Calu3 (cell line): ENCODE measurements at places on chromosomes 3 and 15. TPM values are rescaled to one million over a fixed set of nuclear protein-coding genes. Genes with fewer than 3 reads are reported as not detected.

- DNase-seq: no peak
- H3K4me3 ChIP-seq: peak overlapping the region; percentile 74
- peaks cover 6% of the 10 kb centered on the region for H3K36me3 ChIP-seq
- no peaks in the 10 kb centered on the region for H3K27me3 ChIP-seq
- H3K4me1 ChIP-seq: no peaks in the 10 kb centered on the region
Measured at GRCh38 chr3:142027300-142027699, 122.0 kb downstream of the TFDP2 start.

- H3K4me3 ChIP-seq: peak overlapping the region; percentile 71
- no peaks in the 10 kb centered on the region for H3K4me1 ChIP-seq
- peaks cover 9% of the 10 kb centered on the region for H3K27me3 ChIP-seq
- H3K36me3 ChIP-seq: no peaks in the 10 kb centered on the region
- peak; percentile 65 for DNase-seq
Measured at GRCh38 chr3:98039322-98040024, 4.4 kb upstream of the GABRR3 start.

- H3K4me1 ChIP-seq: peaks cover 8% of the 10 kb centered on the region
- H3K27ac ChIP-seq: no peak overlapping the region
- no peaks in the 10 kb centered on the region for H3K27me3 ChIP-seq
- no peak overlapping the region for H3K4me3 ChIP-seq
Measured at GRCh38 chr3:15303728-15304127, 28.7 kb downstream of the SH3BP5 start.

HDAC11 gene
- 11.8 and 16.5 TPM in 2 replicates for total RNA-seq

GRCh38 chr3:123876858-123877257 is 7.3 kb downstream of the MYLK start:
- H3K36me3 ChIP-seq: no peaks in the 10 kb centered on the region
- peaks cover 5% of the 10 kb centered on the region for H3K4me1 ChIP-seq
- H3K4me3 ChIP-seq: no peak overlapping the region
- no peak for DNase-seq

PATL2 gene
- 1.7 and 3.8 TPM in 2 replicates for total RNA-seq

GRCh38 chr3:157120071-157120892 is 39.7 kb downstream of the CCNL1 start:
- H3K36me3 ChIP-seq: peaks cover 36% of the 10 kb centered on the region
- H3K4me3 ChIP-seq: peak overlapping the region; percentile 66
- no peaks in the 10 kb centered on the region for H3K27me3 ChIP-seq

DNA sequence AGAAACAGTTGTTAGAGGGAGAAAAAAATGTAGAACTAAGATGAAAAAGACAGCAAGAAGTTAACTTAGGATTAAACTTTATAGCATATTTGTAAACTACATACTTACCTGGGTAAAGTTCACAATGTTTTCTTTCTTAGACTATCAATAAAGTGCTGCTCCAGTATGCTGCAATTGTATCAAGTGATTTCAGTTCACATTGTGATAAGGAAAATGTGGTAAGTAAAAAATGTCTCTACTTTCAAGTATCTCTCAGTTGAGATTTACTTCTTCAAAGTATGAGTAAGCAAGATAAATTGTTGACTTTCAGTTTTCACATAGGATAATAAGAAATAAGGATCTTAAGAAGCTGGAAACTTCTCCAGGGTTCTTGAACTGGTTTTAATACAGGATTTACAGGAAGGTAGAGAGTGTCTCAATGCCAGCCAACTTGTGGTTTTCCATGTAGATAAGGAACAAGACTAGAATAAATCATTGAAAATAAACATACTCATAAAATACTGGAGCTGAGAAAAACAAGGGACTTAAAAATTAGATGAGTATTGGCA is 528.8 kb downstream of the UNC13C start:
- DNase-seq: no peak
- H3K4me3 ChIP-seq: no peak overlapping the region
- H3K4me1 ChIP-seq: no peaks in the 10 kb centered on the region
- no peaks in the 10 kb centered on the region for H3K36me3 ChIP-seq

IL17RE gene
- total RNA-seq: 25.5 and 30.6 TPM in 2 replicates

DNA sequence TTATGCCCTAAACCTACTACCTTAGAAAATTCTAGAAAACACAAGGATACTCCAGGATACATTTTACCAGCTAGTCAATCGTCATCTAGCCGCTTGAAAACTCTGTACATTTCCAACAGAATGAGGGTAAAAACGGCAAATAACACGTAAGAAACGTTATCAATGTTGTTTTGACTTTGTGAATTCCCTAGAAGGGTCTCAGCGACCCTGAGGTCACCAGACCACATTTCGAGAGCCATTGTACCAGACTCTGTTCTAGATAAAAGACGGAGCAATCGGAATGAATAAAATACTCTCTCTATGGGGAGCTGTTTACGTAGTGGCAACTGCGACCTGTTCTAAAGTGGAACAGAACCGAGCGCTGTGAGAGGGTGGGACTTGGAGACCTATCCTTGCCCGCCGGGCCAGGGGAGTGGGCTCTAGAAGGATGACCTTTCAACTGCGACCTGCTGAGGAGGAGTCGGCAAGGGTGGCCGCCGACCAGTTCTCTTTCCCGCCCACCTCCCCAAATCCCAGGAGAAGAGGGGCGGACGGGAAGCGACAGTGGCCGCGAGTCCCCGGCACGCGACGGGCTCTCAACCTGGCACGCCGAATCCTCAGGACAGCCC is 778 bp upstream of the AP4E1 start:
- H3K4me3 ChIP-seq: peak overlapping the region; percentile 83
- DNase-seq: peak; percentile 34
- H3K36me3 ChIP-seq: peaks cover 27% of the 10 kb centered on the region
- peak overlapping the region; percentile 70 for H3K27ac ChIP-seq

DNA sequence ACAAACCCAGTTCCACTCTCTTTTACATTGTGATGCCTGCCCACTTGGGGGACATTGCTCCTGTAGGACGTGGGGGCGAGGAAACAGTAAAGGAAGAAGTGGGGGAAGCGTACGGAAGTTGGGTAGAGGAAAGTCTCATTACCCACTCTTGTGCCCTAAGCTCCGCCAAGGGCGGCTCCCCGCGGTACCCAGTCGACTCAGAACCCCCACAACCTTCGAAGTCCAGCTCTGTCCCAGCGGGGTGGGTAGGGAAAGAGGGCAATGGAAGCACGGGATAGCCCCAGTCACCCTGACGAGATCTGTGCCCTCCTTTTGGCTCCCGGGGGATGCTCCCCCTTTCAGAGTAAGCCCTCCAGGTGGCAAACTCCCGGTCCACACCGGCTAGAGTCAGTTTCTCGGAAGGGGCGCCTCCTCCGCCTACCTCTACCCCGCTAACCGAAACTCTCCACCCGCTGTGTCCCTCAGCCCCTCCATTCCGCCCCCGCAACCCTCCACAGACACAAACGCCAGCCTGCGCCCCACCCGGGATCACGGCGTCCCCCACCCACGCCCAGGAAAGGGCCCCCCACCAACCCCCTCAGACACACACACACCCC is 527 bp downstream of the CSNK1G1 start:
- peak; percentile 43 for DNase-seq
- H3K4me3 ChIP-seq: peak overlapping the region; percentile 95
- no peaks in the 10 kb centered on the region for H3K27me3 ChIP-seq
- H3K36me3 ChIP-seq: peaks cover 21% of the 10 kb centered on the region

UQCRC1 gene
- total RNA-seq: 196 and 207 TPM in 2 replicates

DNA sequence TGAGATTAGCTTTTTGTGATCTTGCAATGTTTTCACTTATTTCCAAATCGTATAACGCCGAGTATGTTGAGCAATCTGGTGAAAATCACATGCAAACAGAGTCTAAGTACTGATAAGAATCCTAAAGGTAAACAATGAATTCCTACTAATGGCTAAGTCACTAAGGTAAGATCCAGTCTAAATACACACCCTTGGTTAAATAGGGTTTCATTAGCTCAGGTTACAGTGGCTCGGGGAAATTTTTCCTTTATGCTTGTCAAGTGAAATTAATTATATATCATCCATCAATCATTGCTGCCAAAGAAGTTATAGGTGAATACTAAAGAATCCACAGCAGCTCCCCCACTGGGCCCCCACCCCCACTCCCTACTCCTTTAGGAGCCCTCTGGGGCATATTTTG is 139.3 kb downstream of the SOX2 start:
- H3K4me3 ChIP-seq: peak overlapping the region; percentile 13
- peak overlapping the region; percentile 58 for H3K27ac ChIP-seq
- H3K27me3 ChIP-seq: no peaks in the 10 kb centered on the region
- DNase-seq: peak; percentile 37
- no peaks in the 10 kb centered on the region for H3K36me3 ChIP-seq

GRAMD2A gene
- 0.95 and 2.2 TPM in 2 replicates for total RNA-seq

DNA sequence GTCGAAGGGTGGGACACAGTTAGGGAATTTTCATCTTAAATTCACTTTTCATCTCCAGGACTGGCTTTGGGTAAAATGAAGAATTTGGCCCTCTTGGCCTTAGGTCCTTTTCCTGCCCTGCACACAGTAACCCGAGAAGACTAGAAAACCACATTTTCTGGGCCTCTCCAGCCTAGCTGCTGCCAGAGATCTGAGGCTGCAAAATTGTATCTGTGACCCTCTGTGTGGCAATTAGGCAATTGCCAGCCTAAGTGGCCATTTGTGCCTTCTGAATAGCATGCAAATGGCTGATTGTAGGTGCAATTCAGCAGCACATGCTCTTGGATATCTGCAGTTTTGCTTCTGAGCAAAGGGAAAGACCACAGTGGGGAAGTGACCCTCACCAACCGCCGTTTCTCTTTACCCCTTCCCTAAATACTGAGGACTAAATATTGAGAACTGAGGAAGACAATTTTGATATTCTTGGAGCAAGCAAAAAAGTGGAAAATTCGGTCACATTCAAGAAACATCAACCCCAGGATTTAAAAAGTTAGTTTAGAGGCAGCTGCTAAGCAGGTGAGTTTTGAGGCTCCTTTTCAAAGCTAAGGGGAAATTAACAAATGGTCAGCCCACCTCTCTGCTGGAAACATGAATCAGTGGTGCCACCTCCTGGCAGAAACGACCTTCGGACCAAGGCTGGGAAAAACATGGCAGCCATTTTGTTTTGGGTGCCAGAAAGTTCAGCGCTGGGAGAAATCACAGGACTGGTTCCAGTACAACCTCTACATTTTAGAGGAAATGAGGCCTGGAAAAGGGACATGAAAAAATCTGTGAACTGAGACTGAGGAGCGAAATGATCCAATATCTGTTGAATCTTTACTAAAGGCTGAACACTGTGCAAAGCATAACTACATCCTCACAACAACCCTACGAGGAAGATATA is 56.6 kb upstream of the PRTG start:
- H3K27me3 ChIP-seq: no peaks in the 10 kb centered on the region
- H3K4me3 ChIP-seq: no peak overlapping the region
- H3K4me1 ChIP-seq: peaks cover 18% of the 10 kb centered on the region
- no peaks in the 10 kb centered on the region for H3K36me3 ChIP-seq
- H3K27ac ChIP-seq: peak overlapping the region; percentile 47

GRCh38 chr15:41584636-41585126 is 25.7 kb downstream of the TYRO3 start:
- DNase-seq: no peak
- no peaks in the 10 kb centered on the region for H3K4me1 ChIP-seq
- no peak overlapping the region for H3K27ac ChIP-seq
- H3K36me3 ChIP-seq: no peaks in the 10 kb centered on the region
- no peaks in the 10 kb centered on the region for H3K27me3 ChIP-seq
- H3K4me3 ChIP-seq: no peak overlapping the region

GRCh38 chr3:118144919-118145318 is 889.7 kb downstream of the IGSF11 start:
- H3K27me3 ChIP-seq: no peaks in the 10 kb centered on the region
- H3K4me1 ChIP-seq: no peaks in the 10 kb centered on the region
- DNase-seq: no peak
- no peak overlapping the region for H3K27ac ChIP-seq

GABPB1 gene
- total RNA-seq: 25.6 and 33.0 TPM in 2 replicates

VPS39 gene
- total RNA-seq: 32.5 and 34.6 TPM in 2 replicates

GRCh38 chr3:73427048-73427706 is 197.6 kb downstream of the PDZRN3 start:
- H3K4me1 ChIP-seq: no peaks in the 10 kb centered on the region
- H3K4me3 ChIP-seq: no peak overlapping the region
- peaks cover 36% of the 10 kb centered on the region for H3K27me3 ChIP-seq
- DNase-seq: no peak
- no peak overlapping the region for H3K27ac ChIP-seq
- H3K36me3 ChIP-seq: no peaks in the 10 kb centered on the region

DNA sequence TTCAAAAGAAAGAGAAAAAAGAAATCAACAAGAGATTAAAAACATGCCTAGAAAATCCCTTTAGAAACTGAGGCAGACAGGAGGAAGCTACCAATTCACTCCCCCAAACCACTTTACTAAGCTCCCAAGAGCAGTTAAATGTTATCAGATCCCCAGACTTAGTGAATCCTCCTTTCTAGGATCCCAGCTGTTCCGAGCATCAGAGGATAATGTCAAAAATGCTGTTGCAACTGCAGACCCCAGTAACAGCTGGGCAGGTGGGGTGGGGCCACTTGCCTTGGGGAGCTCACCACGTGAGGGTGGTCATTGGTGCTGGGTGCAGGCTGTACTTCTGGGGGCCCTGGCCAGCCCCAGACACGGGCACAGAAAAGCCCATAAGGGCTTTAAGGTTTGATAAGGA is 9.1 kb downstream of the POMGNT2 start:
- no peak overlapping the region for H3K4me3 ChIP-seq
- DNase-seq: no peak
- no peak overlapping the region for H3K27ac ChIP-seq

DNA sequence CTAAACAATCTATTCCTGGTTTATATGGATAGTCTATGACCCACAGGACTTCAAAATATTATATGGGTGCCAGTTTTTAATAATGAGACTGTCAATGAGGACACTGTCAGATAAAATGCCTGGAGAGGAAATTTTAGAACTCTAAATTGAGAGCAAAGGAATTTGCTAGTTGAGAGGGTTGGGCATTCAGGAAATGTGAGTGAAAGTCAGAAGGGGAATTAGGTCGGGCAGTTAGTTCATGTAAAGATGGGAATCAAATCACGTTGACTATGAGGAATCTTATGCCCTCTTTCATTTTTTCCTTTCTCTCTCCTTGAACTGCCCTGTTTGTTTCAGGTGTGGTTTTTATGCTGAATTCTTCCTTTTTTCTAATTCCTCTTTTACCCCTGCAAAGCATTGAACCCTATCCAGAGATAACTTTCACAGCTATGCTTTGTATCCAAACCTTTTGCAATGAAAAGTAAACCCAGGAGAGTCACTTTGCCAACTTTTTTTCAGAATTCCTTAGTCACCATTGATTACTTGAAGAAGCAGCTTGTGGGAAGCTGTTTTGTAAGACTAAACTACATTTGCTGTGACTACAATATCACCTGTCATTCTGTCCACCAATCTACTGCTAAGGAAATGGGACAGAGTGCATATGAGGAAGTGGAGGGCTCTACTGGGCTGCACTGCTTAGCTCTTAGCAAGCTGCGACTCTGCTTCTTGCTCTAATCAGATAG is 27.8 kb downstream of the CHP1 start:
- peaks cover 18% of the 10 kb centered on the region for H3K4me1 ChIP-seq
- H3K27ac ChIP-seq: peak overlapping the region; percentile 96
- no peaks in the 10 kb centered on the region for H3K27me3 ChIP-seq
- H3K36me3 ChIP-seq: no peaks in the 10 kb centered on the region
- peak overlapping the region; percentile 38 for H3K4me3 ChIP-seq

APPL1 gene
- 26.1 and 31.9 TPM in 2 replicates for total RNA-seq

- peaks cover 25% of the 10 kb centered on the region for H3K36me3 ChIP-seq
- no peaks in the 10 kb centered on the region for H3K27me3 ChIP-seq
- H3K4me1 ChIP-seq: peaks cover 32% of the 10 kb centered on the region
- H3K4me3 ChIP-seq: peak overlapping the region; percentile 90
- peak overlapping the region; percentile 95 for H3K27ac ChIP-seq
Measured at GRCh38 chr15:65791335-65792137, 557 bp downstream of the DENND4A start.

- DNase-seq: no peak
- H3K4me1 ChIP-seq: no peaks in the 10 kb centered on the region
- H3K36me3 ChIP-seq: no peaks in the 10 kb centered on the region
- no peak overlapping the region for H3K4me3 ChIP-seq
- no peaks in the 10 kb centered on the region for H3K27me3 ChIP-seq
Measured at GRCh38 chr3:101217472-101218245, 102.7 kb downstream of the IMPG2 start.
